AG09309 (cell line): ENCODE measurements at places on chromosomes 3 and 15.

GRCh38 chr3:22632536-22632935 lies 570.6 kb upstream of the UBE2E2 start:
- DNase-seq = no peak

DNA sequence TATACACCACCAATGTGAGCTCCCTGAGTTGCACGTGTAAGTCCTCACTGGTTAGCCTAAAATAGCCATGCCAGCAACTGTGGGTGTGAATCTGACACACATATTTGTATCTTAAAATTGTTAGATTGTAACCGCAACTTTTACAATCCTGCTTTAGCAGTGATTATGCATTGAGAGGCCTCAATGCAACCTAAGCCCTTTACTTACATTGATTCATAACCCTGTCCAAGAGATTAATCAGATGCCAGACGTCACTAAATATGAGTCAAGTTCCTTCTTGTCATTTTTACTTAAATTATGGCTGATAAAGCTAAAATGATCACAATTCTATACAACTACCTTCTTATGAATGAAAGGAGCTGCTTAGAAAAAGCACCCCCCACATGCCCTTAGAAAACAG lies 46.9 kb downstream of the IL17RD start:
- DNase-seq = no peak

DNA sequence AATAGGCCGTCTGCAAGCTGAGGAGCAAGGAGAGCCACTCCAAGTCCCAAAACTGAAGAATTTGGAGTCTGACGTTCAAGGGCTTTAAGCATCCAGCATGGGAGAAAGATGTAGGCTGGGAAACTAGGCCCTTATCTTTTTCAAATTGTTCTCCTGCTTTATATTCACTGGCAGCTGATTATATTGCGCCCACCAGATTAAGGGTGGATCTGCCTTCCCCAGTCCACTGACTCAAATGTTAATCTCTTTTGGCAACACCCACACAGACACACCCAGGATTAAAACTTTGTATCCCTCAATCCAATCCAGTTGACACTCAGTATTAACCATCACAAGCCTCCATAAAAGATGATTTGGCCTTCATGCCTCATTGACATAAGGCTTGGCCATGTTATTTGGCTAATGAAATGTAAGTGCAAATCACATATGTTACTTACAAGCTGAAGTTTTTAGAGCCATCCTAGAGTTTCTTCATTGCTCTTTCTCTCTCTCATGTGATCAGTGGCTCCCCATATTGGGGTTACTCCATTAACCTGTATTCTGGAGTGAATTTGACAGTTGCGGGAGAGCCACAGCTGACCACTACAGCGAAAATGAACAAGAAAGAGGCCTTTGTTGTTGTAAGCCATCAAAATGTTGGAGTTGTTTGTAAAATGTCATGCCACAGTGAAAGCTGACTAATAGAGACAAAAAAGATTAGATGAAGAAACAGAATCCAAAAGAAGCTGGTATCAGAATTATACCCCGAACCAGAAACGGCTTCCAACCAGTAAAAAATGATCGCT lies 61.7 kb downstream of the GBE1 start:
- no peak for DNase-seq

DNA sequence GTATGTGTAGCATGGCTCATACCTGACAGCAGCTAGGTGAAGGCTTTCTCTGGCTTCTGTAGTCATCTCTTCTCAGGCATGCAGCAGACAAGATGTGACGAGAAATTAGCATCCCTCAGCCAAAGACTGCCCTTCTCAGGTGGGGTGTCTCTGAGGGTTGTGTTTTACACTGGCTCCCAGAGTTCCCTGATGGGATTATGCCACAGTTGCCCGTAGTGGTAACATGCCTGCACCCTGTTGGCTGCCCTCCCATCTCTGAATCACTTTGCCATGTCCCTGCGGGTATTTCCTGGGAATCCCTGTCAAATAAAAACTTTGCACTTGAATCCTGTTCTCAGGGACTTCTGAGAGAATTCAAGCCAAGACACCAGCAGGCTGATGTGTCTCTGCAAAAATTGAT lies 70.5 kb downstream of the LRTM1 start:
- no peak for DNase-seq

DNA sequence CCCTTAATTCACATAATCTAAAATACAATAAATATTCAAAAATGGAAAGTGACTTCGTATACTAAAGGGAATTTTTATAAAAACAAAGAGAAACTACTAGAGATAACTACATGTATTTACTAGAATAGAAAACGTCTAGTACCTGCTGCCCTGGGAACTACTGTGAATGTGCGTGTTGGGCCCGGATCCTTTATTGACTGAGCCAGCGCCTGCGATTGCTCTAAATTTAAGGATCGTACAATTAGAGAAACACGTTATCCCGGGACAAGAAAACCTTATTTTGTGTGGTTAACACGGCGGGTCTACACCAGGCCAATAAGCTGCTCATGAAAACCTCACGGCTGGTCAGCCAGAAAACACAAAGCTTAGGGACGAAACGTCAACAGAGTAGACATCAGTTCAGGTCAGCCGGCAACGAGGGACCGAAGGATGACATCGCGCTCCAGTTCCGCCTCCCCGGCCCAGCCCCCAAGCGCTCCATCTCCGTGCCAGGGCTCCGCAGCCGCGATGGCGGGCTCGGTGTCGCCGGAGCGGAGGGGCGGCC lies 555 bp downstream of the TM2D3 start:
- DNase-seq = no peak

DNA sequence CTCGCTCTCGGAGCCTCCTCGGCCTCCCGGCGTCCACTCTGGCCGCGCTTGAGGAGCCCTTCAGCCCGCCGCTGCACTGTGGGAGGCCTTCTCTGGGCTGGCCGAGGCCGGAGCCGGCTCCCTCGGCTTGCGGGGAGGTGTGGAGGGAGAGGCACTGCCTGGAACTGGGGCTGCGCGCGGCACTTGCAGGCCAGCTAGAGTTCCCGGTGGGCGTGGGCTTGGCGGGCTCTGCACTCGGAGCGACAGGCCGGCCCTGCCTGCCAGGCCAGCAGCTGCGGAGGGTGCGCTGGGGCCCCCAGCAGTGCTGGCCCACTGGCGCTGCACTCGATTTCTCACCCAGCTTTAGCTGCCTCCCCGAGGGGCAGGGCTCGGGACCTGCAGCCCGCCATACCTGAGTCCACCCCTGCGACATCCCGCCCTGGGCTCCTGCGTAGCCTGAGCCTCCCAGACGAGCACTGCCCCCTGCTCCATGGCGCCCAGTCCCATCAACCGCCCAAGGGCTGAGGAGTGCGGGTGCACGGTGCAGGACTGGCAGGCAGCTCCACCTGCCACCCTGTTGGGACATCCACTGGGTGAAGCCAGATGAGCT lies 765.0 kb downstream of the IGSF11 start:
- no peak for DNase-seq

DNA sequence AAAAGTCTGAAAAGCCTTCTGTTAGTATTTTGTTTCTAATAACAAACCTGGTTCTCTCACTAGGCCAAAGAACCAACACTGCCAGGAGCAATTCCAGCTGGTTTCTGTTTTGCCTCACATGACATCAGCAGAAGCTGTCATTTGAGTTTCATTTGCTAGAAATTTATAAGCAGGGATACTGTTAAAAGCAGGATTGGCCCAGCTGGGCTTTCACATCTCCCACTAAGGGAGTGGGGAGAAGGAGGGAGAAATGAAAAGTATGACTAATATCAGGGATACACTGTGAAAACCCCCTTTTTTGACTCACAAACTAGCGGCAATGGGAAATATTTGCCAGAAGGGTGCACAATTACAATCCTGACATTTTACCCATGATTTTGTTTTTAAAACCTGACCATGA lies 5.3 kb downstream of the CCDC80 start:
- peak; percentile 77 for DNase-seq

- no peak for DNase-seq
Observed at GRCh38 chr15:100663086-100663914, 60.9 kb downstream of the ASB7 start.

DNA sequence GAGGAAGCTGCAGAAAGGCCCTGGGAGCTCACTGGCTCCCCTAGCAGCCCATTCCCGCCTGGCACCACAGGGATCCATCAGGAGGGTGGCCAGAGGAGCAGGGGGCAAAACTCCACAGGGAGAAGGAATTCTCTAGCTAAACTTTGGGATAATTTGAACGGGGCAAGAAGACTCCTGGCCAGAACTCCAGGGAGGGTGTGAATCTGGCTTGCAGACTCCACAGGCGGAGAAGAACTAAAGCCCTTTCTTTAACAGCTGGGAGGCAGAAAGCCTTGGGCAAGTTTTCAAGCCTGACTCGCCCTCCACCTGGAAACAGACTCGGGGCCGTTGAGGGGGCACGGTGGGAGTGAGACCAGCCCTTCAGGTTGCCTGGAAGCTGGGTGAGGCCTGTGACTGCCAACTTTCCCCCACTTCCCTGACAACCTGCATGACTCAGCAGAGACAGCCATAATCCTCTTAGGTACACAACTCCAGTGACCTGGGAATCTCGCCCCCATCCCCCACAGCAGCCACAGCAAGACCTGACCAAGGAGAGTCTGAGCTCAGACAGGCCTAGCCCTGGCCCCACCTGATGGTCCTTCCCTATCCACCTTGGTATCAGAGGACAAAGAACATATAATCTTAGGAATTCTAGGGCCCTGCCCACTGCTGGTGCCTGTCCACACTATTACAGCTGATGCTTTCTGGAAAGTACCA lies 28.6 kb downstream of the SLC27A2 start:
- DNase-seq = no peak

- DNase-seq = no peak
Observed at GRCh38 chr3:183638101-183638852, 2.9 kb downstream of the KLHL24 start.

DNA sequence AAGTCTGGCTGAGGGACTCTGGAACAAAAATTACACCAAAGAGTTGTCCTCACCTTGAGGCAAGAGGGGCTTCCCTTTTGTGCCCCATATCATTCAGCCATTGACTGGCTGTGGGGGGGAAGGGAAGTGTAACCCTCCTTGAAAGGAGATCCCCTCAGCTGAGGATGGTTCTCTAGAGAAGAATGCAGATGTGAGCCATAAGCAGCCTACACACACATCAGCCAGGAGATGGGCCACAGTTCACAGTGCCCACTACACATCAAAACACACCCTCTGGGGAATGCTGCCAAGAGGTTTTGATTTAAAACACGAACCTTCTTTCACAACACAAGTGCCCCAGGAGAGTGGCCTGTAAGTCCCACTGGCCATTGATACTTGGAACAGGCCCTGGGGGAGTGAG lies 231.2 kb upstream of the CTDSPL start:
- DNase-seq = no peak

GRCh38 chr3:69628951-69629350 lies 110.3 kb upstream of the MITF start:
- DNase-seq = no peak

GRCh38 chr3:8094415-8094814 lies 407.2 kb upstream of the LMCD1 start:
- no peak for DNase-seq

GRCh38 chr3:117488983-117489382 lies 779.4 kb downstream of the TUSC7 start:
- no peak for DNase-seq

GRCh38 chr3:4907643-4908432 lies 71.4 kb upstream of the BHLHE40 start:
- no peak for DNase-seq

DNA sequence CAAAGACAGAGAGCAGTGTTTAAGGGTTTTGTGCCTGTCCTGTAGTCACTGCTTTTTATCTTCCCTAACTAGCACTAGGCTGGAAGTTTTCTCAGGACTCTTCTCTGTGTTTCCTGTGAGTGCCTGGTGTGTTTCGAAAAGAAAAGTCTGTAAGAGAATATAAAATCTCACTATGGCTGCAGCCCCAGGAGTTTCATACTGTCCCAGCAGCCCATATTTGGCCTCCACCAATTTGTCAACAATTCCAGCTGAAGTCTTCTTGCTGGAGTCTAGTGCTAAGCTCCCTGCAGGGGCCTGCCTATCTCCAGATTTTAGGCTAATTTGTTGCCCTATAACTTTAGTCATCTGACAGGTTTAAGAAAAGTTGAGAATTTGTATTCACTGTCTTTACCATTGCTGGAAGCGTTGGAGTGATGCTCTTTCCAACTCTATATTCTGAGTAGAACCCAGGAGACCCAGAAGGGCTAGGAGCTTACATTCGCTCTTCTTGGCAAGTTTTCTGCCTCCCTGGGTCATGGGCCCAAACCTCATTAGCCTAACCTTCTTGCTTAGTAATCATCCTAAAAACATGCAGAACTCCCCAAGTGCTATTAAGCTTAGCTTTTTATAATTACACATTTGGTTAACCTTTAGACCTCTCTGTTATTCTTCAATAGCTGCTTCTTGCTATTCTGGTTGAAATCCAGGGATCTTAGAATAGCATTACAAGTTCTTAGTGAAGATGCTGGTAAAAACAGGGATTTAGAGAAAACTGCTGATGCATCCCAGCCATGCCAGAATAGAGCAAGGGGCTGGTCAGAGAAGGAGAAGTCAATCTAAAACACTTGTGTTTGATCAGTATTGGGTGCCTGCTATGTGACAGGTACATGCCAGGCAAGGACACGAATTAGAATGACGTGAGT lies 283.1 kb downstream of the NEK10 start:
- no peak for DNase-seq

- DNase-seq = no peak
Observed at GRCh38 chr3:57755368-57755675, 787 bp upstream of the SLMAP start.

- DNase-seq = peak; percentile 41
Observed at GRCh38 chr3:78665776-78666469, 1101.9 kb downstream of the ROBO1 start.

GRCh38 chr3:194522579-194523046 lies 35.8 kb upstream of the ATP13A3 start:
- no peak for DNase-seq

GRCh38 chr15:59833366-59833765 lies 144.2 kb upstream of the BNIP2 start:
- DNase-seq = no peak

DNA sequence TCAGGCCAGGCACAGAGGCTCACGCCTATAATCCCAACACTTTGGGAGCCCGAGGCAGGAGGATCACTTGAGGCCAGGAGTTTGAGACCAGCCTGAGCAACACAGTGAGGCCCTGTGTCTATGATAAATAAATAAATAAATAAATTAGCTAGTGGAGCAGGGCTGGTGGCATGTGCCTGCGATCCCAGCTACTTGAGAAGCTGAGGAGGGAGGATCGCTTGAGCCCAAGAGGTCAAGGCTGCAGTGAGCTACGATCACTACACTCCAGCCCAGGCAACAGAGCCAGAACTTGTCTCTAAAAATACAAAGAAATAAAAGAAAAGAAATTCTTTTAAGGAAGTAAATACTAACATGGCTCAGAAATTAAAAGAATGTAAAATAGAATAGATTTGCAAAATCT lies 91.8 kb downstream of the LIPC start:
- DNase-seq = no peak

DNA sequence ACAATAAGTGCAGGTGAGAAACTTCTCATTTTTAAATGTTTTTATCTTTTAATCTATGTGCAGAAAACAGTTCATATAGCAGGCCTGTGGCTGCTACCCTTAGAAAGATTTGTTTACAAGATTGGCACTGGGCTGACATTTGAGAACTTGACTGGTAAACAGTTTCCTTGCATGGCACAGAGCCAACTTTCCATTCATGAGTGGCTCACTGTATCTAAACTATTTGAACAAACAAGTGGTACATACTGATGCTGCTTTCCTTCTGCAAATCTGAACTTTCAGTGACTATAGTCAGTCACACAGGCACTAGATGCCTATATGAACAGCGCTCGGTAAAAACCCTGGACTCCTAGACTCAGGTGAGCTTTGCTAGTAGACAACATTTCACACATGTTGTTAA lies 6.3 kb upstream of the GTPBP8 start:
- no peak for DNase-seq

GRCh38 chr15:40303576-40303975 lies 4.2 kb downstream of the PLCB2 start:
- no peak for DNase-seq
